Activated CD4-positive, CD25-positive, alpha-beta regulatory T cell (primary cell): ENCODE measurements at places on chromosomes 5 and 9.

DNA sequence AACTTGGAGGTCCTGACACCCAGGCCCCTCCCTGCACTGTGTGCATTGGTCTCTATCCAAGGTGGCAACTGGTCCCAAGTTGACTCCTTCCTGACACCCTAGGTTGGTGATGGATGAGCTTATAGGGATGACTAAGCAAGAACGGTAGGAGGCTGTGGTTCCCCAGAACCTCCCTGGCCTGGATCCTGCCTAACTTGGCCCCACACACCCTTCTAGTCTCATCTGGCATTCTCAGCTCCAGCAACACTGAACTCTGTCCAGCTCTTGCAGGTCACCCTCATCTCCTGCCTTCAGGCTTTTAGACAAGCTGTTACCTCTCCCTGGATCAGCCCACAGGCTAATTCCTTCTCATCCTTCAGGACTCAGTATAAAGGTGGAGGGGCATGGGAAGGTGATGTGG, 16.5 kb downstream of the AQP3 start:
- DNase-seq: no peak

- DNase-seq: no peak
Observed at GRCh38 chr5:140542972-140543371, 4.5 kb upstream of the EIF4EBP3 start.

DNA sequence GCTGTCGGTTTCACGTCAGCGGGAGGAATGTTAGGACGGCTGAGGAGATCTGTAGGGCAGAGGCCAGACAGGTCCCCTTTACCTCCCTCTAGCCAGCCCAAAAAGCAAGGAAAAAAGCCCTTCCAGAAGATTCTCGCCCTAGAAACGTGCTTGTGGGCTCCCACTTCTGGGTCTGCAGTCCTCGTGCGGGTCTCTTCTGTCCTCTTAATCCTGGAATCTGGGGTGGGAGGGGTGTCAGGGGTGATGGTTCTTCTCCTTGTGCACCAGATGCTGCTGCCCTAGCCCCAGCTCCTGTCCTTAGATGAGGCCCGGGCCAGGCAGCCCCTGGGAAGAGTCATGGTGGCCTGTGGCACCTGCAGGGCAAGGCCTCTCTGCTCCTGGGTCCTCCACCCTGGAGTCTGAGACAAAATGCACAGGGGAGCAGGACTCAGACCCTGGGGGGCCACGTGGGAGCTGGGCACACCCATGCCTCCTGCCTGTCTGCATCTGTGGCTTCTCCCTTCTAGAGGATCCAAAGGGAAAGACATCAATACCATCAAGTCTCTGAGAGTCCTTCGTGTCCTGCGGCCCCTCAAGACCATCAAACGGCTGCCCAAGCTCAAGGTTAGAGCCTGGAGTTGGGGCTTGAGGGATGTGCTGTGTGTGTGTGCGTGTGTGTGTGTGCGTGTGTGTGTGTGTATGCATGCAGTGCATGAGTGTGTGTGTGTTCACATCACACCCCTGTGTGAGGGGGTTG, 174.2 kb downstream of the CACNA1B start:
- no peak for DNase-seq

- no peak for DNase-seq
Observed at GRCh38 chr9:96135753-96136290, 166.2 kb downstream of the HSD17B3 start.

- DNase-seq: no peak
Observed at GRCh38 chr9:36903541-36904435, 130.3 kb downstream of the PAX5 start.

- no peak for DNase-seq
Observed at GRCh38 chr5:57338068-57338867, 144.3 kb downstream of the ACTBL2 start.
